ENCODE measurements at places on chromosomes 7 and 10. TPM values are rescaled to one million over a fixed set of nuclear protein-coding genes. Genes with fewer than 3 reads are reported as not detected.

Gene ECHS1
- polyA plus RNA-seq: 72.1 TPM

Gene OR9A2
- polyA plus RNA-seq: not detected

Gene FRAT1
- polyA plus RNA-seq: 1.8 TPM

DNA sequence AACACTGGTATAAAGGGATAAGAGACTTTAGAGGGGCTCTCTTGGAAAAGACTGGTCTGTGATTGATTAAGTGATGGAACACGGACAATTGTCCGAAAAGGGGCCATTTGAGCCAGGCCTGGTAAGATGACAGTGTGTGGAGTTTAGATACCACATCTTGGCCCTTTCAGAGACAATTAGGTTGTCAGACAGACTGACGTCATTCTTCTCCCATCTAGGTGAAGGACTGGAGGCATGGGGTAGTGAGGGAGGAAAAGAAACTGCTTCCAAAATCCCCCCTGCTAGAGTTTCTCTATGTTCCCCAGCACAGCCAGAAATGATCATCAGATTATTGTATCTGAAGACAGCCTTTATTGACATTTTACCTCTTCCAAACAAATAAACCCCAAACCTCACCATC is 84.8 kb upstream of the MYO3A start:
- no peaks in the 10 kb centered on the region for H3K4me1 ChIP-seq
- H3K27me3 ChIP-seq: no peaks in the 10 kb centered on the region
- DNase-seq: no peak
- no peaks in the 10 kb centered on the region for H3K36me3 ChIP-seq
- no peak overlapping the region for H3K4me3 ChIP-seq

- no peak overlapping the region for H3K4me3 ChIP-seq
- DNase-seq: no peak
- H3K36me3 ChIP-seq: no peaks in the 10 kb centered on the region
- peaks cover 3% of the 10 kb centered on the region for H3K4me1 ChIP-seq
- no peaks in the 10 kb centered on the region for H3K27me3 ChIP-seq
Measured at GRCh38 chr10:3700531-3701076, 84.4 kb downstream of the KLF6 start.

DNA sequence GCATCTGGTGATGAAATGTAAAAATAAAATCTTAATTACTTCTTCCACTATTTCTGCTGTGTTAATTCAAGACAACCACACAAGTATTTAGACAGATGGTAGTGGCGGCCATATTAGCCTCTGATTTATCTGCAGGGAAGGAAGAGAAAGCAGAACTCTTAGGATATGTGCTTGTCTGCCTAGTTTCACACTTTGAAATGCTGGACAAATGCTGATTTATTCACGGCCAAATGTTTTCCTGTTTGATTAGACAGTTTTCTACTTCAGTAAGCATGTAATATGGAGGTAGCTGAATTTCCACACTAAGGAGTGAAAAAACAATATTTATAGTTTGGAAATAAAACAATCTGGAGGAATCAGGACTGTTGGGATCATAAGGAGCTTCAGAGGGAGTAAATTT is 158.1 kb downstream of the AGMO start:
- no peak for DNase-seq
- no peak overlapping the region for H3K27ac ChIP-seq
- H3K4me3 ChIP-seq: no peak overlapping the region
- no peaks in the 10 kb centered on the region for H3K4me1 ChIP-seq
- H3K36me3 ChIP-seq: no peaks in the 10 kb centered on the region

DNA sequence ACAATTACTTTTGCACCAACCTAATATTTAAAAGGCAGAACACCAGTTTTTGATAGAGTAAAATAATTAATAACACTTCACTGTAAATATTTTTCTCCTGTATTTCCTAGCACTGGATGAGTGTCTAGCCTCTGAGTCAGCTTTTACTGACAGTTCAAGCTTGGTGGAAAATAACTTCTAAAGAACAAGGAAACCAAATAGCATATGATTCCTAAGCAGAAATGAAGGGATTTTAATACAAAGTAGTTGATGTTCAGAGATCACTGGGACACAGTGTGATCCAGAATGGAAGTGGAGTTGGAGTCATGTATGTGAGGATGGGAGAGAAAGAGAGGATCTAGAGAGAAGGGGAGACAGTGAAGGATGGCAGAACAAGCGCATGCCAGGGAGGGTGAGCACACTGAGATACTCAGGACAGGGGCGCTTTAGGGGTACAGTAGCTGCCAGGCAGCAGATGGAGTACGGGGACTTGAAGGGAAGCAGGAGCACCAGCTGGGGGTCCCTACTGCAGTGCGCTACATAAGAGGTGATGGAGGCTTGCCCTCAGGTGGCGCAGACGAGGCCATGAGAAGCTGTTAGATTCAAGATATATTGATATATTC is 117.9 kb upstream of the KLF6 start:
- no peak for DNase-seq
- no peaks in the 10 kb centered on the region for H3K27me3 ChIP-seq
- H3K27ac ChIP-seq: no peak overlapping the region
- peaks cover 4% of the 10 kb centered on the region for H3K4me1 ChIP-seq
- H3K4me3 ChIP-seq: no peak overlapping the region

- H3K27me3 ChIP-seq: no peaks in the 10 kb centered on the region
- H3K36me3 ChIP-seq: 0 out of 2 replicates have a peak, but pooled peaks cover 2% of the 10 kb centered on the region
- peaks cover 36% of the 10 kb centered on the region for H3K4me1 ChIP-seq
- H3K27ac ChIP-seq: peak overlapping the region; percentile 67
- no peak for DNase-seq
Measured at GRCh38 chr7:24926623-24927524, 53.1 kb downstream of the OSBPL3 start.

GRCh38 chr7:91457208-91457607 is 193.0 kb downstream of the FZD1 start:
- no peaks in the 10 kb centered on the region for H3K4me1 ChIP-seq
- no peaks in the 10 kb centered on the region for H3K36me3 ChIP-seq
- no peak overlapping the region for H3K4me3 ChIP-seq
- no peak for DNase-seq
- no peak overlapping the region for H3K27ac ChIP-seq

DNA sequence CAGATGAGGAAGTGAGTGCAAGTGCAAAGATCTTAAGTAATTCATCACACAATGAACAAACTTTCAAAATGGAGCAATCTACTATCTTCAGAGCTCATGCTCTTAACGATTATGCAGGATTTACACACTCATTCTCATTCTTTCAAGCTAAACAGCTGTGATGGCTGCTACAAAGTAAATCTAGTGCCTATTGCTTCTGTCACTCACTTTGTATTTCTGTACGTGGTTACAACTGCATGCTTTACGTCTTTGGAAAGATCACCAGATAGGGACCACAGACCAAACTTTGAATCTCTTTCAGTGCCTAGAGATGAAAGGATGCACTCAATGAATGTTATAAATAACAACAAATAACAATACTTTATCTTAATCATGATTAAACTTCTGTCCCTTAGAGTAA is 194.6 kb downstream of the MAGI2 start:
- no peak for DNase-seq
- H3K27ac ChIP-seq: no peak overlapping the region
- H3K27me3 ChIP-seq: no peaks in the 10 kb centered on the region
- H3K4me3 ChIP-seq: no peak overlapping the region

- H3K4me1 ChIP-seq: peaks cover 5% of the 10 kb centered on the region
- H3K36me3 ChIP-seq: peaks cover 12% of the 10 kb centered on the region
- DNase-seq: no peak
- H3K27ac ChIP-seq: no peak overlapping the region
- no peak overlapping the region for H3K4me3 ChIP-seq
- H3K27me3 ChIP-seq: no peaks in the 10 kb centered on the region
Measured at GRCh38 chr7:111887734-111888133, 318.5 kb downstream of the DOCK4 start.

DNA sequence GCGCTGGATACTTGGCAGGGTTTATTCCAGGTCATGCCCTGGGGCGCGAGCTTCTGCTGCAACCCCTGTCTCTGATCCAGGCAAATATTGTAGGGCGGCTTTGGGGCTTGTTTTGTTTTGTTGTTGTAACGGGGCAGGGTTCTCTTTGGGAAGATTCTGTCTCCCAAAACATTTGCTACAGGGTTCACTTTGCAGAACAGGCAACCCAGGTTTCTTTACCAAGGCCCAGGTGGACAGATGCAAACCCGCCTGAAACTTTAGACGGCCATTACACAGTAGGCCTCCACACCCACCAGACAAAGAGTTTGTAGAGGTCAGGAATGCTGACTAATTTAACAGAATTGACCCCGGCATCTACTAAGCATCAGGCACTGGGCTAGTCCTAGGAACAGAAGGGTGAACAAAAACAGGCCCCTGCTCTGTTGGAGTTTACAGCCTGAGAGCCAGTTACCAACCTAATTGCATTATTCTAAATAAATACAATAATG is 567 bp upstream of the CDCA7L start:
- no peaks in the 10 kb centered on the region for H3K36me3 ChIP-seq
- no peak for DNase-seq
- H3K4me1 ChIP-seq: no peaks in the 10 kb centered on the region
- peak overlapping the region; percentile 71 for H3K4me3 ChIP-seq
- H3K27ac ChIP-seq: no peak overlapping the region

GRCh38 chr10:17980846-17981565 is 29.3 kb downstream of the SLC39A12 start:
- no peaks in the 10 kb centered on the region for H3K36me3 ChIP-seq
- H3K4me3 ChIP-seq: no peak overlapping the region

DNA sequence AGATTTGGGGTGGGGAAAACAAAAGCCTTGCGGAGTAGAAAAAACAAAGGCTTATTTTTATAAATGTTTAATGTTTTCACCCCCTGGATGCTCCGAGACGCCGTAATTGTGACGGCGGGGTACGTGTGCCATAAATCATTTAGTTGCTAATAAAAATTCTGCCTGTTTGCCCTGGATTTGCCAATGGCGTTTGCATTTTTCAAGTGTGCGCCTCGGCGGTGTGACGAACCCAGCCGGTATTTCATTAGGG is 2.5 kb upstream of the TNRC18 start:
- H3K27ac ChIP-seq: peak overlapping the region; percentile 97
- H3K27me3 ChIP-seq: no peaks in the 10 kb centered on the region
- H3K4me3 ChIP-seq: peak overlapping the region; percentile 100
- DNase-seq: no peak

DNA sequence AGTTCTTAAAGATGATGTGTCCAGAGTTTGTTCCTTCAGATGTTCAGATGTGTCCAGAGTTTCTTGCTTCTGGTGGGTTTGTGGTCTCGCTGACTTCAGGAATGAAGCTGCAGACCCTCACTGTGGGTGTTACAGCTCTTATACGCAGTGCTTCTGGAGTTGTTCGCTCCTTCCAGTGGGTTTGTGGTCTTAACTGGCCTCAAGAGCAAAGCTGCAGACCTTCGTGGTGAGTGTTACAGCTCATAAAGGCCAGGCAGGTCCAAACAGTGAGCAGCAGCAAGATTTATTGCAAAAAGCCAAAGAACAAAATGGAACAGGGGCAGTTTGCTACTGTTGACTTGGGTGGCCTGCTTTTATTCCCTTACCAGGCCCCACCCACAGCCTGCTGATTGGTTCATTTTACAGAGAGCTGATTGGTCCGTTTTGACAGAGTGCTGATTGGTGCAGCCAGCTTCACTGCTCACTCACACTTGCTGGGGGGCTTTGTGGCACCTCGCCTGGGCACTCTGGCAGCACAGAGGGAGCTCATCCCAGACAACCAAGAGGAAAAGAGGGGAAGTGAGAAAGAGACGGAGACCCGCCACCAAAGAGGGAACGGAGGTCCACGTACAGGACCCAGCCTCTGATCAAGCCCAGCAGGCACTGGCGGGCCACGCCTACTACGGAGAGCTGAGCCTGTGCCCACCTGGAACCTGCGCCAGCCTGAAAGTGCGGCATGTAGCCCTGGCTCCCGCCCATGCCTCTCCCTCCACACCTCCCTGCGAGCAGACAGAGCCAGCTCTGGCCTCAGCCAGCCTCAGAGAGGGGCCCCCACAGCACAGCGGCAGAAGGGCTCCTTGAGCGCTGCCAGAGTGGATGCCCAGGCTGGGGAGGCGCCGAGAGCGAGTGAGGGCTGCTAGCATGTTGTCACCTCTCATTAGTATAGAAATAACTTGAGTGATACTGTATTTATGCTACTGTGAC is 55.8 kb upstream of the SEMA3C start:
- H3K36me3 ChIP-seq: no peaks in the 10 kb centered on the region
- H3K27ac ChIP-seq: no peak overlapping the region
- no peaks in the 10 kb centered on the region for H3K4me1 ChIP-seq
- no peaks in the 10 kb centered on the region for H3K27me3 ChIP-seq

Data from SK-N-SH (cell line).